Coronary artery (tissue), 2 donors: ENCODE measurements at places on chromosomes 1 and 21.

DNA sequence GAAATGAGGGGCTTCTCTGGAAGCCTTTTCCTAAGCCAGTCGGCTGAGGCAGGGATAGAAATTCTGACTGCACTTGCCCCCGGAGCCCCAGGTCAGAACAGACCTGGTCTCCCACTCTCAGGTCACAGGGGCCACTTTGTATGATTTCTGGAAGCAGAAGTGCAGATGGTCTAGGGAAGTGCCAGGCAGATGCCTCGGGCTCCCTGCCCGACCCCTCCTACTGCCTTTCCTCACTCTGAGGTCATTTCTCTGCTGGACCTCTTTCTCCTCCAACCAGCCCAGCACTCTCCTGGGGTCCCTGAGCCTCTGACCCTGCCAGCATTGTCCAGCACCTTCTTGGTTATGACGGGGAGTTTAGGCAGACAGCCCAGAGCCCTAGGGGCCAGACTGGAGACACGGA, 8.7 kb downstream of the RUNX3 start:
- no peak for DNase-seq

- DNase-seq, result no peak
These were observed 363.2 kb downstream of the OMA1 start for GRCh38 chr1:58183286-58183685.

- no peak for DNase-seq
These were observed 1363.9 kb upstream of the ADGRL2 start for GRCh38 chr1:80436851-80437250.

DNA sequence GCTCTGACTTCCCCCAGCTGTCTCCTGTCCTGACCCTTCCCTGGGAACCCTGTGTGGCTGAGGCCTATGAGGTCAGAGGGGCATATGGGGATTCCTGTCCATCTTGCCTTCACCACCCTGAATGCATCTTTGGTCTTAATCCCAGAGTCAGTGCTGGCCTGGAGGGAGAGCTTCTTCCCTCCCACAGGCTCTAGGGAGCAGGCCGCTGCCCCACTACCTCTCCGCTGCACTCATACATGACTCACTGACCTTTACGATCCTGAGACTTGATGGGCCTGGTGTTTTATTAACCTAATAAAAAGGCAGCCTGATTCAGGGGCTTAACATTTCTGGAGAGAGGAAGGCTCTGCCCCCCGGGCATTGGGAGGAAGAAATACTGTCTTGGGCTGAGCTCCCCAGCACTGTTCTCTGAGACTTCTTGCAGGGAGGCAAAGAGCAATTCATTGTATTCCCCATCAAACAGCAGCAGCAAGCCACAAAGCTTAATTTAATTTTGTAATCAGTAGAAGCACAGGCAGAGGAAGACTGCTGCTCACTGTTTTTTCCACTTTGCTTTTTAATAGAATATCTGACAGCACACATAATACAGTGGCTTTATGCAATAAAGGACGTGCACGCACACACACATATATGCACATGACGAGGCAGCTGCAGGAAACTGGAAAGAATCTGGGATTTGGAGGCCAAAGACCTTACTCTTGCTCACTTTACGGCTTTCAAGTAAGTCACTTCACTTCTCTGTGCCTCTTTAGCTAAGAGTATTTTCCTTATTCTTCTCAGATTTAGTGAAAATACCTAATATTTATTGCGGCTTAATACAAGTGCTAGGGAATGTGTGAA, 89.2 kb upstream of the GRIK3 start:
- DNase-seq, result no peak

DNA sequence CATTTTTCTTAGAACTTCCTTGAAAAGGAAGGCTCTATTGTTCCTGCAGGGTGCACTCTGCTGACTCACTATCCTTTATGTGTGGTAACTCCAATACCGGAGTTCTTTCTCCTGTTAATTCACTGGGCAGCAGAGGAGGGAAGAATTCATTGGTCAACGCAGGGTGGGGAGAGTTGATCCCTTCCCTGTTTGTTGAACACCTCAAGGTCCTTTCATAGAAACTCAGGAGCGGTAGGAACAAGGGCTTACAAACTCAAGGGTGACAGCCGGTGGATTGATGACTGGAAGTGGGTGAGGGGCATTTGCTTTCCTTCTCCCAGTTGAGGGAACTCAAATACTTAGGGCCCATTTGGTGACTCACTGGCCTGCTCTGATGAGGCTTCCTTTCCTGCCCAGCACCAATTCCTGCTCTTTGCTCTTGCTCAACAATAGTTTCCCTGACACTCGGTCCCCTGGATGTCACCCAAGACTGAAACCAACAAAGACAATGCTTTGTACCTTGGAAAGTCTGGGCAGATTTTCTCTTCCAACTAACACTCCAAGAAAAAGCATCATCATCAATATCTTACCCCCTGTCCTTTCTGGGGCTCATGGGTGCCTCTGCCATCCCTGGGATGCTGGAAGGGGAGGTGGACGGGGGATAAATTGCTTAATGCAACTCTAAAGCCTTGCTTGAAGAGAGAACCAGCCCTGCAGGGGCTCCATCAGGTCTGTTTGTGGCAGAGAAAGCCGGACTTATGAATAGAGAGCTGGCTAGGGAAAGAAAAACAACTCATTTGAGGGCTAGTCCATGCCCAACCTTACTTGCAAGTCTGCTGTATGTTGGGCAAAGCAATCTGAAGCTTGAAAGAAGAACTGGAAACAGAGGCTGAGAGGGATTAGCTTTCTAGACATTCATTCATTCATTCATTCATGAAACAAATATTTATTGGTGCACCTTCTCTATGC, 9.3 kb downstream of the SLC26A9 start:
- DNase-seq, result no peak
